ENCODE measurements at places on chromosomes 6 and 20.

DNA sequence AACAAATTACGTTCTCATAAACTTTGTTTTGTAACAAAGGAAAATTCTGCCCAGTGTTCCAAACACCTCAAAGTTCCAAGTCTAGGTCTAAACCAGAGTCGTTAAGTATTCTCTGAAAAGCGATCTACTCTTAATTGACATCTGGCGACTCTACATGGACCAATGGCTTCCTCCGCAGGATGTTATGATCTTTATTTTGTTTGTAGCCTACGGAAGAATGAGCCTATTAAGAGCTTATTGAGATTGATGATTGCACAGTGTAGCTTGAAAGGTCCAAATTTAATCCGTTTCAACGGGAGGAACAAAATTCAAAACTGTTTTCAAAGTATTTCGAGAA lies 61.1 kb downstream of the FAM217A start:
- DNase-seq, result no peak

- no peak for DNase-seq
Measured at GRCh38 chr6:134173366-134173725, 120.9 kb upstream of the SLC2A12 start.

DNA sequence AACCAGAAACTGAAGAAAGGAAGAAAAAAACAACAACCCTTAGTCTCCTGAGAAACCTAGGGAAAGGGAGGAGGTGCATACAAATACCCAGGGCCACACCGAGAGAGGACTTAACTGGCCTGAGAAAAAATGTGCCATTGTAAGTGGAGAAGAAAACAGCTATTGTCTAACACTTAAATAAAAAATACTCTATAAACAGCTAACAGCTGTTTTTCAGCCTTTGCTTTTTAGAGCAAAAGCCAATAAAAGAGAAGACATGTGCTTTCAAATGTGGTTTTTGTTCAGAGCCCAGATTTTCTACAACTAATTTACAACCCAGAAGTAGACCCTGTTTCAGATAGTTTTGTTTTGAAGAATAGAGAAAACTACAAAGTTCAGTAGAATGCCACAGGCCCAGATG lies 56.0 kb upstream of the SLC22A16 start:
- DNase-seq, result no peak

DNA sequence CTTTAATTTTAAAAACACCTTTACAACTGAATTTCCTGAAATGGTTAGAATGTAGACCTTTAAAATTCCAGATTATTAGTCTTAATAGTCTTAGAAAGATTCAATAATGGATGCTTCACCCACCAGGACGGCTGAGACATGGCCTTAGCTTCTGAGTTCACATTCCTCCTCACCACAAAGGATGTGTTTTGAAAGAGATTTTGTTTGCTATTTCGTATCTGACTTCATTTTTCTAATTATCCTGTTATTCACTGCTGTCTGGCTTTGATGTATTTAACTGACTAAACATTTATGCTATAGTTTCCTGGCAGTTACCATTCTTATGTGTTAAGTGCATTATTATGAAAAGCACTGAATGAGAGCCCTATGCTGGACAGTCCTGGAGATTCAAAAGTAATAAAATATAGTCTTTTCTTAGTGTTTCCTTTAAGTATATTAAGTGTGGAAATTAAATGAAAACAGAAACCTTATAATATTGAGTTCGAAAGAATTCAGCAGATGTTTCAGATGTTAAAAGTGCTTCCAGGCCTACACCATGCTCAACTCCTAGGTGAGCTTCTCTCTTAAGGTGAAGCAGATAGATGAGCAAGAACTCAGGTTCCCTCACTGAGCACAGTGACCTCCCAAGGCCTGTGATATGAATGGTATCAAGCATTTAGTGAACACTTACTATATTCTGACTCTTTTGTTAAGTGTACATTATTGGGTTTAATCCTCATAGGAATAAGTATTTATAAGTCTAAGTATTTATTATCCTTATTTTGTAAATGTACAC lies 40.3 kb downstream of the MAP3K4 start:
- no peak for DNase-seq

- no peak for DNase-seq
Measured at GRCh38 chr6:7467007-7467897, 74.2 kb upstream of the DSP start.

DNA sequence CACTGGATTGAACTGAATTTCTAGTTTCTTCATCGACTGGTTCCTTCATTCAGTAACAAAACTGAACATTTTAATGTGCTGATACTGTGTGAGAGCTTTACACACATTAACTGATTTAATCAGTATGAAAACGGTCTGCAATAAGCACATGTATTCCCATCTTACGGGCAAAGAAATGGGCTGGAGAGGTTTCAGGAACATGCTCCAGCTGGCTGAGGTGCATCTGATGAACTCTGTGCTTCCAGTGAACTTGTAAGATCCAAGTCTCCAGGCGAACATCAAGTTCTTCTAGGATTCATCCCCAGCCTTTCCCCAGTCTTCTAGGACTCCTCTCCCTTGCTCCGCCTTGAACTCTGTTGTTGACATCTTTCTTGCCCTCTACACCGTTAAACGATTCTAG lies 220.7 kb upstream of the AGPAT4 start:
- no peak for DNase-seq

GRCh38 chr6:12993283-12993898 lies 276.8 kb downstream of the PHACTR1 start:
- no peak for DNase-seq

DNA sequence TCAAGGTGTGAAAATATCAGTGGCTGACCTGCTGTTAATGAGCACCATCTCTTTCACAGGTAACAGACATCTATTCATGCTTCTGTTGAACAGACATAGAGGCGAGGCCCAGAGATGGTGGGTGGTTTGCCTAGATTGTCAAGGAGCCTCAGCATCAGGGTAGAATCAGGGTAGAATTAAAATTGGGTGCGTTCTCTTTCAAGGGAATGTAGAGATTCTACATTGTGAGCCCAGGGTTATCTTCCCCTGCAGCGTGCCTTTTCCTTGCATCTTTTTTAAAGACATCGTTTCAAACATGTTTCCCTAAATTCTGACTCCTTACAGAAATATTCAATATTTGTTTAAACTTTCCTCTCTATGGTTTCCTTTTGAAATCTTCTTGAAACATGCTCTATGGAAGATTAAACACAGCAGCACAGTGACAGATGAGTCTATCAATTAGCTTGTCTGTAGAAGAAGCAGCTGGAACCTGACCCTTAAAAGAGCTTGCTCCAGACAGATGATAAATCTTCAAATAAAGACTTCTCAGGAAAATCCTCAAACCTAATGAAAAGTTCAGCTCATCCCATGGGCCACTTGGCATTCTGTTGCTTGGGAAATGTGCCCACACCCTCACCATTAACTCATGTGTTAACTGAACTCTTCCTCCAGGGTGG lies 119.8 kb downstream of the IPCEF1 start:
- DNase-seq, result no peak

DNA sequence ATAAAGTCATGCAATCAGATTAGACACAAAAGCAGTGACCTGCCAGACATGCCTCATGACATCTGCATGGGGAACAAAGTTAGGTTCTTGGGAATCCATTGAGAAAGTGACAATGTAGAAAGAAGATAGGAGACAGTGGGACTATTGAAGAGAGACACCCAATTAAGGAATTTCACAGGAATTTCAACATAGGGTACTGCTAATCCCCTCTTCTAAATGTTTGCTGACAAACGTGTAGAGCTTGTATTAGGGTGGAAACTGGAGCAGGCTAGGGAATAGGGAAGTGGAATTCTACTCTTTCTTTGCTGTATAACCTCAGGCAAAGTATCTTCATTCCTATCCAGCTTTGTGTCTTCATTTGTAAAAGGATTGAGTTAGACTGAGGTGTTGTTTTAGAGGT lies 409.4 kb upstream of the SASH1 start:
- DNase-seq, result no peak

DNA sequence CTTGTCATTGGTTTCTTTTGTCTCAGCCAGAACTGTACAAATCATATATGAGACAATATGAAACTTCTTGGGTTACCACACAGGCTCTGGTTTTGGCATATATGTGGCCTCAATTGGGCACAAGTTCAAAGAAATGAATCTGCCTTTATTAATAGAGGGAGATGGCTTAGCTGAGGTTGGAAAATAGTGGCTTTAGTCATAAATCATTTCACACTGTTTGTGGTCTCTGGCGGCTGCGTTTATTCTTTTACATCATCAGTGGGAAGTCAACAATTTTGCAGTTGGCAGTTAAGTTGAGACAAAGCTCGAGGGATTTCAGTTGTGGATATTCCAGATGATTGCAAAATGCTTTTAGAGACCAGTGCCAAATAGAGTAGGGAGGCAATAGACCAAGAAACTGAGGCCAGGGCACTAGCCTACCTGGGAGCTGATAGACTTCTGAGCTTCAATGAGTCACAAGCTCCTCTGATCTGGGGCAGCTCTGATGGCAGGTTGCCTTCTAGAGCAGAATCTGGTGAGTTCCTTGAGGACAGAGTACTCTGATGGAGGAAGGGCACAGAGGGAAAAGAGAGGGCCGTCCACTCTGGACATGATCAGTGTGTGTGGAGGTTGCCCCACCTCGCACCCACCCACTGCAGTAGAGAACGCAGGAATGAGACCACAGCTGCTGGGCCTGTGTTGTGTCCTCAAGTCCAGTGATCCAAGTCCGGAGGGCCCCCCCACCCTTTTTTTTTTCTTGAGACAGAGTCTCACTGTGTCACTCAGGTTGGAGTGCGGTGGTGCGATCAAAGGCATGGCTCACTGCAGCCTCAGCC lies 73.5 kb downstream of the ARMC2 start:
- DNase-seq, result no peak

DNA sequence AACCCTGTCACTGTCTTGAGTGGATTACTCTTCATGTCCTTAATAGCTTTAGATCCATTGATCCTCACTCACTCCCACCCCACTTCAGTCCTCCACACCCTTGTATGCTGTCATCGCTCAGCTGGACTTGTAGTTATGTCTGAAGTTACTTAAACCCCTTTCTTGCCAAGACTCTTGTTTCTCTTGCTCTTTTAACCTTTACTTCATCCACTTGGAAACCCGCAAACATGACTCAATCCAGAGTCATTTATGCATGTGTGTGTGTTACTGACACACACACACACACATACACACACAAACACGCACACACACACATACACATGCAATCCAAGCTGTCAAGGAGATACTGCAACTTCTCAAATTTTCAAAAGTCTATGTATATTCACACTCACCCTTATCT lies 341.8 kb downstream of the SYNE1 start:
- no peak for DNase-seq
